A549 (cell line): ENCODE measurements at places on chromosomes 16 and 17. TPM values are rescaled to one million over a fixed set of nuclear protein-coding genes. Genes with fewer than 3 reads are reported as not detected.

DNA sequence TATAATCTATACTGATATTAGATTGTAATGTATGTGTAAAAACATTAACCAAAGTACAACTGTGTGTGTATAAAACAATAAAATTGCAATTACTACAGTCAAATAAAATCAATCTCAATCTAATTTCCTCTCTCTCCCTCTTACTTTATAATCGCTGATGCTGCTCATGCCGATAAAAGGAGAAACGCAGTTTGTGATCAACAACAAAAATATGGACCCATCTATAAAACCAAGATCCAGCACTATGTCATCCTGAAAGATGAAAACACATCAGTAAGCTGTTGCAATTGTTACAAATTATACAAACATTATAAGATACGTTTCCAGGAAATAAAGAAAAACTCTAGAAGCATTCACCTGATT is 33.5 kb upstream of the ABCA6 start:
- no peak for DNase-seq

GRCh38 chr17:71959154-71959553 is 161.7 kb upstream of the SOX9 start:
- peak; percentile 31 for DNase-seq

The CACNG5 gene
- 0.07 to 0.09 TPM in 2 of 3 replicates, not detected in the other for polyA plus RNA-seq

The CANT1 gene
- 63.4 to 67.6 TPM (median 66.8 TPM) in 3 replicates for polyA plus RNA-seq
